ENCODE measurements at places on chromosomes 6 and 20.
A peak's percentile ranks its signal among the peaks of the same experiment; 100 is the strongest.

GRCh38 chr20:63490416-63490815, 8.5 kb downstream of the EEF1A2 start:
- no peak for DNase-seq

DNA sequence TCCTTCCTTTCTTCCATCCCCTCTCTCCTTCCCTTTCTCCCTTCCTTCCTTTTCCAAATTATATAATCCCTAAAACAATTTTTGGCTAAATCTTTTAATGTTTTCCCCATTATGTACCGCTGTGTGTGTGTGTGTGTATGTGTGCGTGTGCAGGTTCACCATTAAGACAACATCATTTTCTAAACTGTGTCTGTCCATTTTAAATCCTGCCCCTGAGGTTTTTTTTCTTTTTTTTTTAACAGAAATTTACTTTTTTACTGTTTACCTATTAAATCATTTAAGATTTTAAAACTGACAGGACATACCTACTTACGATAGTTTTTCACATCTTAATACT, 366.3 kb upstream of the EPHA7 start:
- no peak for DNase-seq

GRCh38 chr6:65999288-65999791, 292.3 kb upstream of the EYS start:
- no peak for DNase-seq

DNA sequence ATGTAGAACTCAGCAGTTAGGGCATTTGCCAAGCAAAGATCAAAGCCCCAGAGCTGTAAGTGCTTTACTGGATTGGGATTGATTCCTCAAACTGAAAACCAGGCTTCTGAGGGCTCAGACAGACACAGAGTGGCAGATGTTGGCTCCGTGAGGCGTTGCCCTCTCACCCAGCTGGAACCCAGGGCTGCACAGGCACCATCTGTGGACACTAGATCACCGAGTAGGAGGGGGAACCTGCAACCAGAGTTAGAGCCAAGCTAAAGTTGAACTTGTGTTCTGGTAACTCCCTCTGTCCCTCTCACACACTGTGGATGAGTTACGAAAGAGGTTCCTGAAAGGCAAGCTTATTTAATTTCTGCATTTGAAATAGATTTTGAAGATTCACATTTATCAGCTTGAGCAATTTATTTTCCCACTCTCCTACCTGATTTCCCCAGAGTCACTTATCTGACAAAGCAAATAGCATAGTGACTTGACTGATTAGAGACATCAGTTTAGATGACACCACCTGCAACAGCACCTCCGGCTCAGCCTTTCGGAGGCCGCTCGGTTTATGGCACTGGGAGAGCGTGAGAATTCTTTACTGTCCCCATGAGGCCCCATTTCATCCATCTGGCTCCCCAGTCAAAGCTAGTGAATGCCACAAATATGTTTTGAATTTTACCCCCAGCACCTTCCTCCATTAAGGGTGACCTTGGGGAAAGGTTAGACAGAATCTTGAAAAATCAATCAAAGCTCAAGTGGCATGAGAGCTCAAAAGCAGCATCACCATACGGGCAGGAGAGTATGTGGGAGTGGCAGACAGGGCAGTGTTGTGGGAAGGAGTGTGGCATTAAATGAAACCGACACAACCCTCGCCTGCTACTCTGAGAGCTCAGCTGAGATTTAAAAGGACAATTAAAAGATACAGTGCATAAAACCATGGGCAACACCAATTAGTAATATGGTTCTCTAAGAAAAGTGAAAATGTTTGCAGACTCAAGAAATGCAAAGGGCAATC, 48.5 kb downstream of the RPF2 start:
- no peak for DNase-seq

DNA sequence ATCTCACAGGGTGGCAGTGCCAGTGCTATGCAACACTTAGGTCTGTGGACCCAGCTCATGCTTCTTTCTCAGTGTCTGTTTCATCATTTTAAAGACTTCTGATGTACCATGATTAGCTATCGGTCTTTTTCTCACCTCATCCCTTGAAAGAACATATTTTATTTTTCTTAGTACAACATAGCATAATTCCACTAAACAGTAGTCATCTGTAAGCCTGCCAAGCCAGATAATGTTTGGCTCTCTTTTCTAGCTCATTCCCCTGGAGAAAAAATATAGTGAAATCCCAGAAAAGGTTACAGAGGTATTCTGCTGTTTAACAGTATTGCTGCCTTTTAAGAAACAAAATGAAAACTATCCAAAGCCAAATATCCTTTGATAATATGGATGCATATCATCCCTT, 177.0 kb upstream of the MMS22L start:
- DNase-seq: no peak

GRCh38 chr20:47795214-47795907, 10.1 kb upstream of the SULF2 start:
- no peak for DNase-seq

DNA sequence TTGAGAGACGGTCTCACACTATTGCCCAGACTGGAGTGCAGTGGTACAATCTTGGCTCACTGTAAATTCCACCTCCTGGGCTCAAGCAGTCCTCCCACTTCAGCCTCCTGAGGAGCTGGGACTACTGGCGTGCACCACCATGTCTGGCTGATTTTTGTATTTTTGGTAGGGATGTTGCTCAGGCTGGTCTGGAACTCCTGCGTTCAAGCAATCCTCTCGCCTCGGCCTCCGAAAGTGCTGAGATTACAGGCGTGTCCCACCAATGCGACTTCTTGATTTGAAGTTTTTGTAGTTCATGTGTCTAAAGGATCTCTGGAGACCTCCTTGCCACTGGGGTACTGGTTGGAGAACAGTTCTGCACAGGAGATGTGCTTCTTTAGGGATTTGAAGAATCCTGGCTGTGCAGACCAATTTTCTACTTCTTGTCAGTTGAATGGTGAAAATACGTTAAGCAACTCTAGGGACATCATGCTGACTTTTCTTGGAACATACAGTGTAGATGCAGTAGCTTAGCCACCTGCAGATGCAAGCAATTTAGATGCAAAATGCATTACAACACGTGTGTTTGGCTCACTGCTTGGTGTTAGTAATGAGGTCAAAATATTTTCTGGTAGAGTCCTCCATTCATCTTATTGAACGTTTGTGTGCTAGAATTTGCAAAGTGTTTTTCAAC, 28.2 kb downstream of the SYTL3 start:
- no peak for DNase-seq

- no peak for DNase-seq
Measured at GRCh38 chr6:131755597-131755996, 44.8 kb upstream of the CTAGE9 start.

GRCh38 chr6:131013495-131013894, 49.5 kb downstream of the EPB41L2 start:
- DNase-seq: no peak

DNA sequence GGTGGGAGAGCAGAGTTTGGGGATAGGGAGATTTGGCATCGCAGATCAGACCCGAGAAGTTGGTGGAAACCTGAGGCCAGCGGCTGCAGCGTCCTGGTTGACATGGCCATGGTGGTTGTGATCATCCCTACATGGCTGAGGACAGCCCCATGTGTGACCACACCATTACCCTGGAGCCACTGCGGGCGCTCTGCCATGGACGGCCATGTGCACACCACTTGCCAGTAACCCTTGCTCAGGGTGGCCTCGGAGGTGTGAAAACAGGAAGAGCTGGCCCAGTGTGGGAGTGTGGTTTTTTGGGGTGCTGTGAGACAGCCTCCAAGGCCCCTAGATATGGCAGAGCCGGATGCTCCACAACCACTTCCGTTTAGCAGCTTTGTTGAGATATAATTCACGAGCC, 64.4 kb downstream of the TMEM242 start:
- DNase-seq: no peak

- DNase-seq: no peak
Measured at GRCh38 chr6:170114187-170114945, 176.5 kb downstream of the DLL1 start.

DNA sequence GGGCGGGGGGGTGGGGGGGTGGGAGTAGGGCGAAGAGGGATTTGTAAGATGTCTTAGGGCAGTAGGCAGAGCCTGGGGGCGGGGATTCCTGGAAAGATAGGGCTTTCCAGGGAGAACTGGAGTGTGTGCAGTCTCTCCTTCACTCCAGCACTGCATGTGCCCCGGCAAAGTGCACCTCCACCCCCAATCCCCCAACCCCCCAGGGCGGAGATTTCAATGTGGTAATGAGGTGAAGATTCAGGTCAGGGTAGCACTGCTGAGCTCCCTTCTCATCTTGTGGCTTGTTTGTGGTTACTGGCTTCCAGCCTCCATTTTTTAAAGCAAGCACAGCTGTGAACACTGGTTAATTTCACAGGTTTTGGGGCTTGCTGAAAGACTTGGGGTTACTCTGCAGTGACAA, 5.9 kb downstream of the TMEM239 start:
- no peak for DNase-seq

DNA sequence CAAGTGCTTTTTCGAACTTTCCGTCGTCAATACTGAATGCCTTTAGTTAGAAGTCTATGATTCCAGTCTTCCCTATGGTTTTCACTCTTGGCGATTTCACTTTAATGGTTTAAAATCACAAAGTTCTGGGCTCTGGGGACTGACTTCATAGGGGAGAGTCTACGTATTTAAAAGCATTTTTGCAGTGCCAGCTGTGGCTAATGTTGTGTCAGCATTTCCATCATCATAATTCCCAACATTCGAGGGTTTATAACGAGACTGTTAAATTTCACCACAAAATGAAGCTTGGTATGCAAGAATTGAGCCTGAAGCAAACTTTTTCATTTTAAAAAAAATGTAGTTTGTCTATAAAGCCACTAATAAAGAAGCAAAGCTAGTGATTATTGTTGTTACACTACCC, 242.7 kb downstream of the SOX4 start:
- DNase-seq: no peak

- no peak for DNase-seq
Measured at GRCh38 chr20:58469616-58470015, 45.6 kb downstream of the APCDD1L start.

- DNase-seq: no peak
Measured at GRCh38 chr20:57911512-57912226, 201.9 kb upstream of the PMEPA1 start.

- DNase-seq: no peak
Measured at GRCh38 chr6:122845916-122846612, 57.0 kb downstream of the SMPDL3A start.

- DNase-seq: peak; percentile 75
Measured at GRCh38 chr6:150599199-150600009, at the start of gene PLEKHG1. Gene PLEKHG1, plus strand, starts transcription at chr6:150599885. Its CDS starts 133,797 bp downstream, at chr6:150733682.

GRCh38 chr20:44005661-44006060, 91.0 kb downstream of the TOX2 start:
- DNase-seq: no peak

- no peak for DNase-seq
Measured at GRCh38 chr20:3767110-3767426, 485 bp downstream of the ADISSP start.

GRCh38 chr6:80974579-80974978, 777.9 kb downstream of the TENT5A start:
- no peak for DNase-seq

- peak; percentile 68 for DNase-seq
Measured at GRCh38 chr6:149140137-149140909, 177.2 kb upstream of the TAB2 start.

GRCh38 chr20:25230166-25230831, 17.6 kb upstream of the PYGB start:
- DNase-seq: no peak

GRCh38 chr6:11226005-11226404, 6.5 kb downstream of the NEDD9 start:
- no peak for DNase-seq

GRCh38 chr6:126337323-126337722, 2.6 kb upstream of the CENPW start:
- DNase-seq: no peak

- no peak for DNase-seq
Measured at GRCh38 chr6:72946774-72947173, 278.5 kb downstream of the KHDC1L start.

DNA sequence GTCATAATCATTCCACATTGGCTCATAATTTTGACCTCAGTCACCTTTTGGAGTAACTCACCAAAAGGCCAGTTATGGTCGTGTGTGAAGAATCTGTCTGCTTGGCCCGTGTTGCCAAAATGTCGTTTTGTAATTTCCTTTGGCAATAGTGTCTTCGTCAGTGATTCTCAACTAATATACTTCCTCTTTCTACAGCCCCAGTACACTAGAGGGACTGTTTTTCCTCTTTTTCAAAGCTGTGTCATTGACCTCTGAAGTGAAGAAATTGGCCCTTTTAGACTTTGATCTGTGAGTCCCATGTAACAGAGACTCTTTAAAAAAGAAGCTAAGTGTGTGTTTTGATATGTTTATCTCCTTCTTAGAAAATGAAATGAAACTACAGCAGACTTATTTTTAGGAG, 5.2 kb downstream of the FOXO3 start:
- DNase-seq: peak; percentile 47

DNA sequence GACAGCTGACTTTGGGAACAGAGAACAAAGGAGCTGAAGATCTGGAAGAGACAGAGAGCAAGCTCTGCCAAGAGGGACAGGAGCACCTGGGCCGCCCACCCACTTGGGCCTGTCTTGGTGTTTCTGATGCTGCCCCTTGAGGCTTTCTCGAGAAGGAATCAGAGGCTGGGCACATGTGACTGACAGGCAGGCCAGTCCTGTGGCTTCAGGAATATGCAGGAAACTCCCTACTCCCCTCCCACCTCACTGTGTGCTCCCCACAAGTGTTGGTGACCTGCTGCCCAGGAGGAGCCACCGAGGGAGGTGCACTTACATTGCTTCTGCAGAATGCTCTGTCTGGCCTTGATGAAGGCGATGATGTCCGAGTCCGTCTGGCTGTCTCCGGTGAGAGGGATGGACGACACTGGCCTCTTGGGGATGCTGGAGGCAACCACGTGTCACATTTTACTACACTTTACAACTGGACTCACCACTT, 20.9 kb upstream of the KCNK16 start:
- DNase-seq: no peak

GRCh38 chr6:41335943-41336342, 535 bp downstream of the NCR2 start:
- DNase-seq: no peak

- no peak for DNase-seq
Measured at GRCh38 chr20:63565021-63565698, 8.9 kb downstream of the HELZ2 start.

DNA sequence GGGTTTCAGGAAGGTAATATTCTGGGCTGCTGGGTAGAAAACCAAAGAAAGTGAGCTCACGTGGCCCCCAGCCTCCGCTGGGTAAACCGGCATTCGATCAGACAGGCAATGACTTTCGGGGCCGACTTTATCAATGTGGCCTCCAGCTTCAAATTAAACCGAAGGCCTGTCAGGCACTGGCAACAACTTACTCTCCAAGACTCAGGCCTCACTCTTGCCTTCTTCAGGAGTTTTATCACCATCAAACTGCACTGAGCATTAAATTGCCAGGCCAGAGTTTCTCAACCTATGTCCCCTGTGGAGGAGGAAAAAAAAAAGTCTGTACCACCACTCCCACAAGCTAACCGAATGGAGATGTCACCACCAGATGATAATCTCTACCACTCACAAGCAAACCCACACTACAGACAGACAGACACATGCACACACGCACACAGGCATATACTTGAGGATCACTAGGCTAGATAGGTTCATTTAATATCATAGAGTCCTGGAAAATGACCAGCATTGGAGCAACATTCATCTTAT, 1.1 kb upstream of the MBOAT1 start:
- no peak for DNase-seq
